ENCODE measurements at places on chromosomes 7 and 10.

GRCh38 chr7:117975476-117975875 is 102.2 kb upstream of the CTTNBP2 start:
- no peak for DNase-seq

GRCh38 chr10:94002156-94002555 is 8.4 kb downstream of the PLCE1 start:
- no peak for DNase-seq

DNA sequence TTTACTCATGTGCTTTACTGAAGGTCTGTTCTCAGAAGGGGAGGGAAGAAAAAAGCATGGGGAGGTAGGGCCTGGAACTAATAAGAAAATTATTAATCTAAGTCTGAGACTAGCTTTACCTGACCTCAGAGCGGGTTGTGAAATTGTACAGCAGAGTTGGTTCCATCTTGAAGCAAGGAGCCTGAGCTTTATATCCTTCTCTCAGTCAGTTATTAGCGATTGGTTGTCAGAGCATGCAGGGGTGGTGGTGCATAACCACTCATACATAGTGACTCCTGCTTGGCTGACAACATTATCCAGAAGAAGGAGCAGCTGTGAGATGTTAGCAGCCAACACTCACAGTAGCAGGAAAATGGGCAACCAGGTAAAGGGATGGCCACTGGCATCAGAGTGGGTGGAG is 976.3 kb upstream of the LRRTM3 start:
- DNase-seq = no peak

GRCh38 chr10:55374060-55374459 is 573.0 kb upstream of the PCDH15 start:
- DNase-seq = no peak

- peak; percentile 26 for DNase-seq
Measured at GRCh38 chr10:61975391-61975932, 74.0 kb downstream of the ARID5B start.

- peak; percentile 96 for DNase-seq
Measured at GRCh38 chr7:100489824-100490223, 6.1 kb downstream of the NYAP1 start.

GRCh38 chr10:51615764-51616298 is 83.6 kb downstream of the CSTF2T start:
- no peak for DNase-seq

DNA sequence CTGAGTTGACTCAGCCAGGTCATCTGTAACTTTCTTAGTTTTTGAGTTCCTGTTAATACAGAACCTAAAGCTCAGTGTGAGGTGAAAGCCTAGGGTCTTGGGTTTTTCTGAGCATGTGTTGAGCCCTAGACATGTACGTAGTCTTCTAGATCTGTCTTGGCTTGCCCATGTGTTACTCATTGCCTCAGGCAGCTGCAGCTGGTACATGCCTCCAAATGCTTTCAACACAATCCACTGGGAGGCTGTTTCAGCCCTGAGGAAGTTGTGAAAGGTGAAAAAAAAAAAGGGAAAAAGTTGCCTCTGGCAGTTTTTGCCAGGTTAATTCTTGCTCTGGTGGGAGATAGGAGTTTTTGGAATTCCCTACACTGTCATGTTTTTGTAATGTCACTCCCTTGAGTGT is 134.6 kb downstream of the RNF216 start:
- DNase-seq = peak; percentile 13
